Tibial artery (tissue), 4 donors: ENCODE measurements at places on chromosomes 12 and 14.

GRCh38 chr14:21557084-21557901 lies 22.6 kb downstream of the OR10G3 start:
- peak; percentile 69 for DNase-seq

DNA sequence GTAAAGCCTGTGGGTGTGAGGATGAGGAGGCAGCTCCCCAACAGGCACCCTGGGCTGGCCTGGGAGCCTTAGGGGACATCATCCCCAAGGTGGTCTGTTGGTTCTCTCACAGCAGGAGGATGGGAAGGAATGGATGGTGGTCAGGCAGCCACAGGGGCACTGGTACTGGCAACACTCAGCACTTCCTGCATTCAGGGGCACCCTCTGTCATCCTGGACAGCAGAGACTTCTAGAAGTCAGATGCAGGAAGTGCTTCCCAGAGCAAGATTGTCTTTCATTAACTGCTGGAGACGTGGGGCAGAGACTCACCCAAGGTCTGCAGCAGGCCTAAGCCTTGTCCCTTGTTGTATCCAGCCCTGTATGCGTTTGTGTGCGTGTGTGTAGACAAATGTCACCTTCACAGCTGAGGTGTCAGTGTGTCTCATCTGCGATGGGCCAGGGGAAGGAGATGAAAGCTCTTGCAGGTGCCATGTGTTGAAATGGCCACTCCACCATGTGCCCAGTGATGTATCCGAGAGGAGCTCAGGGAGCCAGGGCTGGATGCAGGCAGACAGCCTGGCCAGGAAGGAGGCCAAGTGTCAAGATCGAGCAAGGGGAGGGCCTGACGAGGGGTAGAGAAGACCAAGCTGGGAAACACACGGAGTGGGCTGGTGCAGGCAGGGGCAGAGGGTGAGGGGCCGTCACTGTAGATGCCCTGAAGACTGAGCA lies 85.1 kb downstream of the PITPNM2 start:
- DNase-seq = no peak

DNA sequence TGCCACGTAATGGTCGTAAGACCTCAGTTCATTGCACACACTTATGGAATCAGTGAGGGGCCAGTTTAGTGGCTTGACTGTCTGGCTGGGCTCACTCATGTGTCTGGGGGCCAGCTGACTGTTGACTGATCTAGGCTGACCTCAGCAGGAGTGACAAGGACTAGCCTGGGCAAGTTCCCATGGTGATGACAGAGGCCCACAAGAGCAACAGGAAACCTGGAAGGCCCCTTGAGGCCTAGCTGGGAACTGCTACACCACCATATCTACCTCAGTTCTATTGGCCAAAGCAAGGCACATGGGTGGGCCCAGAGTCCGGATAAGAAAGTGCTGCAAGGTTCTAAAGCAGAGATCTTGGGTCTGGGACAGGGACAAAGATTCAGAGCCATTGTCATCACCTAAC lies 21.3 kb upstream of the RFLNA start:
- no peak for DNase-seq

- DNase-seq = no peak
Observed at GRCh38 chr12:32400866-32401265, 1.5 kb downstream of the FGD4 start.

DNA sequence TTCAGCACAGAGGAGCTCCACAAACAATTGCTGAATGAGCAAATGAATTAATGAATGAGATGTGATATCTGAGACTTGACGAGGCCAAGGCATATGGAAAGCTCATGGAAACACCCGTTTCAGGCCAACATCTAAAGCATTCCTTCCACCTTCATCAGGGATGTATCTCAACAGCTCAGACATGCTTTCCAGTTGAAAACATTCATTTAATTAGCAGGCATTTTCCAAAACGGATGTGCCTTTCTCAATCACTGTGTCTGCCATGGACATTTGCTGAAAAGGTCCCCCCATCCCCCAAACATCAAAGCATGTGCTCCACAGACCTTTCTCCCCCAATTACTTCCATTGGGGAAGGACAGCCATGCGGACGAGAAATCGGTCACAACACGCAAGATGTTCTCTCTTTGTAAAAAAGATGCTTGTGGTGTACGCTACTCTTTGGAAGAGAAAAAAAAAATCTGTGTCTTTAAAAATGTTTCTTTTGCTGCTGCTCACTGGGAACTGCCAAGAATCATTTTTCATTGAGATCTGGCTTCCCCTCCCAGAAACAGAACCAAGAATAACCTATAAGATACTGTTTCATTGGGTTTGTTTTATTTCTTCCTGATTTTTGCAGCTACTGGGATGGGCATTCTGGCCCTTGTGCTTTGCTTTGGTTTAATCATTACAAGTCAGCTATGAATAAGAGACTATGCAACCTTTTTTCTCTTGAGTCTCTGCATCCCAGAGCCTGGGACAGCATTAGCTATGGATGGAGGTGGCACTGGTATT lies 528.2 kb downstream of the MED13L start:
- no peak for DNase-seq

- no peak for DNase-seq
Observed at GRCh38 chr12:109443794-109444193, 33.3 kb downstream of the KCTD10 start.

DNA sequence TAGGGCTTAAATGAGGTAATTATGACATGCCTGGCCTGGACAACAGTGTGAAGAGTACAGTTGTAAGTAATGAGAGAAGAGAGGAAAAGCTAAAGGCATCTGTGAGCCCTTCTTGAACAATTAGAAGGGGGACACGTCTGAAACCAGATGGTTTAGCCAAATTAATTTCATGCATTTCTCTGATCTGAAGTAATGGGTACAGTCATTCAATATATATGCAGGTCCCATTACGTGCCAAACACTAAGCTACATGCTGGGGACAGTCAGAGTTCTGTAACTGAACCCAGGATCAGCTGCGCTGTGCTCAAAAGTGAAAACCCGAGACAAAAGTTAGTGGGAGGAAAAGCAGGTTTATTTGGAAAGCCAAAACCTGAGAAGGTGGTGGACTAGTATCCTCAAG lies 207.2 kb upstream of the TMTC1 start:
- no peak for DNase-seq

GRCh38 chr12:83386527-83387264 lies 700.0 kb downstream of the TMTC2 start:
- DNase-seq = no peak

GRCh38 chr14:60944204-60944603 lies 36.7 kb downstream of the TRMT5 start:
- no peak for DNase-seq

DNA sequence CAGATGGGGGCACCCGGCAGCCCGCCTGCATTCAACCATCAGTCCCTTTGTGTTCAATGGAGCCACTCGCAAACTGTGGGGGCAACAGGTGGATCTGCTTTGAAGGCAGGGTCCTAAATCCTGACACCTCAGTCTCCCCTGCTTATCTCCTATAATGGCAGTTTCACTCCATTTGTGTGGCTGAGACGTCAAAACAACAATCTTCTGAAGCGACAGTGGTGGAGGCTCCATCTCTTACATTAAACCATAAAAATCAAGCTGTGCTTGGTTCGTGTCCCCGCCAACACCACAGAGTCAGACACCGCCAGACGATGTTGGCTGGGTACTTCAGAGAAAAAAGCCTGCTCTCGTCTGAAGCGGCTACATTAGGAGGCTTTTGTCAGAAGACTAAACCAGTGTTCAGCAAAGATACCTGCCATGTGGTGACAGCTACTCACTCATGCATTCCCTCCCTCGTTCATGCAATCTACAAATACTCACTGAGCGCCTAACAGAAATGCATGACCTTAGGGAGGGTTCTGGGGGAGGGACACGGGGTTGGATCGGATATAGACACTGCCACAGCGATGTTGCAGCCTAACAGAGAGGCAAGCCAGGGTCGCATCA lies 253.9 kb downstream of the FOXN3 start:
- DNase-seq = no peak

- no peak for DNase-seq
Observed at GRCh38 chr12:89314060-89314761, 38.1 kb downstream of the DUSP6 start.

DNA sequence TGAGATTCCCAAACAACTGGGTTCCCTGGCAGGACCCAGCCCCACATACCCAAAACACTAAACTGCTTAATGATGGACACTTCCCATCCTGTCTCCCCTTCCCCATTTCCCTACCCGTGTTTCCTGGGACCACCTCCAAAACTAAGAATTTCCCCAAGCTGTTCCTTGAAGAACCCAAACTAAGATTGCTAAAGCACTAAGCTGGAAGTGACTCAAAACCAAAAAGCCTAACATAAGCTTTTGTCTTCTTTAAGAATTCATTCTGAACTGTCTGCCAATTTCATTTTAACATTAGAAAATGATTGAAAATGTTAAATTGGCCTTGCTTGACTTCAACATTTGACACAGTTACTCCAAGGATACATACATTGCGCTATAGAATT lies 29.5 kb upstream of the STAB2 start:
- DNase-seq = no peak

- no peak for DNase-seq
Observed at GRCh38 chr12:113186033-113186365, 478 bp downstream of the RITA1 start.

DNA sequence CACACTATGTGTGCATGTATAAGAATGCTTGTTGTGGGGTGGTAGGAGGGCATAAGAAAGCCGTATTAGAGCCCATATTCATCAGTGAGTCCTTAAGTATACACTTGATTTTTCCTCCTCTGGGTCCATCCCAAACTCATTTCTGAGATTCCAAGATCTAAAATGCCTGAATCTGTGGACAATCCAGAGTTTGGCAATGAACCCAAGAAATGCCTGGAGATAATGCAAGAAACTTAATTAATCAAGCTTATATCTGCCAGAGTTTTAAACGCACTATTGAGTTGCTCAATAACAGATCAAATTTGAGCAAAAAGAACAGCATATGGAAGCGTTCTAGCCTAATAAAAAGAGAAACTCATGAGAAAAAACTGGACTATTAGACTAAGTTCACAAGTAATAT lies 143.4 kb upstream of the NAV3 start:
- DNase-seq = no peak

GRCh38 chr12:45849289-45849688 lies 119.8 kb downstream of the ARID2 start:
- DNase-seq = no peak

DNA sequence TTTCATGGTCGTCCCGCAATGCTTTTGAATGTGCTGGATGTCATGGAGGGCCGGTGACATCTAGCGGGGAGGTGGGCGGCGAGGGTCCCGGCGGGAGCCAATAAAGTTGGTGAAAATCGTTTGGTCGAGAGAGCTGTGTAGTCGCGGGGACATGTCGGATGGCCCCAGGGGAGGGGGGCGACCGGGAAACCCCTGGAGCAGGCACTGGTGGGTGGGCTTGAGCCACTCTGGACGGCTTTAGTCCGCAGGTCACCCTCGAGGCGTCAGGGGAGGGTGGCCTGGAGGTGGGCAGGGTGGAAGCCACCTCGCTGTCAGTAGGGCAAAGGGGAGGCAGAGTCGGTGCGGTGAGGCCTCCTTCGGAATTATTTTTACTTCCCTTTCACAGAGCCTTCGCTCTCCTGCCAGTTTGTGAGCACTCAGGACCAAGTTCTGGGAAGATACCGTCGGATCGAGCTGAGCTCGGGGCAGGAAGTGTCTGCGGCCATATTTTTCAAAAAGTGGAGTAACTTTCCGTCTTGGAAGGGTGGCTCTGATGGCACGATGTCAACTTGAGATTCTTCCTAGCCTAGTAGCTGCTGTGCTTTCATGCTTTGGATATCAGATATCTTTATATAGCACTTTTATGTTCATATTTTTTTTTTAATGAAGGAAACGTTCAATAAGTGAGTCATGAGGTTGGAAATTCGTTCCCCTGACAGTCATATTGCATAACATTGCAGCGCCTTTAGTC lies 28.2 kb downstream of the WBP11 start:
- DNase-seq = peak; percentile 77

- no peak for DNase-seq
Observed at GRCh38 chr14:45261209-45261608, 8.2 kb upstream of the MIS18BP1 start.

GRCh38 chr12:104057771-104058197 lies 6.5 kb upstream of the HCFC2 start:
- no peak for DNase-seq

GRCh38 chr14:51805541-51805940 lies 54.9 kb upstream of the GNG2 start:
- no peak for DNase-seq

DNA sequence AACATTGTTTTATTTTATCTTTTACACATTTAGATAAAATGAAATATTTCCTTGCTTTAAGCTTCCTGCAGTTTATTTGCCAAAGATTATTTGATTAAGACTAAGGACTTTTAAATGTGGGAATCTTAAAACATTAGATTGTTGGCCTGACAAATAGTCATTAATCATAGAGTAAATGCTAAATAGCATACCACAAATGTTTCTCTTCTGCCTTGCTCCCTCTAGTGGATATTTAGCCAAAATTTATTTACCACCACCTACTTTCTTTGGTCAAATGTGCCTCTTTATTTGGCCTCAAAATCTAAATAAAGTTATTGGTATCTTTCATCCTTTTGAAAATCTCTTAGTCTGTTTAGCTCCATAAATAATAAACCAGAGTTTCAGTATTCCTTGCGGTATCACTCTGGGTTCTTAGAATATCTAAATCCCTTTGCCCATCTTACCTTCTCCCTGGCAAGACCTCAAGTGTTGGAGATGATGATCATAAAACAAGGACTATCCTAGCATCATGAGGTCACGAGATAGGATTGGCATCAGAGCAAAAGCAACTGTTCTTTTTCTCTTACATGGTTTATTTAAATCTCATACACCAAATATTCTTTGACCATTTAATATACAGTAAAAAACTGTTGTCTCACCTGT lies 150.6 kb upstream of the AEBP2 start:
- DNase-seq = no peak

- no peak for DNase-seq
Observed at GRCh38 chr12:93624595-93625294, 52.3 kb downstream of the SOCS2 start.

GRCh38 chr14:100584056-100585031 lies 2.9 kb downstream of the BEGAIN start:
- DNase-seq = no peak

DNA sequence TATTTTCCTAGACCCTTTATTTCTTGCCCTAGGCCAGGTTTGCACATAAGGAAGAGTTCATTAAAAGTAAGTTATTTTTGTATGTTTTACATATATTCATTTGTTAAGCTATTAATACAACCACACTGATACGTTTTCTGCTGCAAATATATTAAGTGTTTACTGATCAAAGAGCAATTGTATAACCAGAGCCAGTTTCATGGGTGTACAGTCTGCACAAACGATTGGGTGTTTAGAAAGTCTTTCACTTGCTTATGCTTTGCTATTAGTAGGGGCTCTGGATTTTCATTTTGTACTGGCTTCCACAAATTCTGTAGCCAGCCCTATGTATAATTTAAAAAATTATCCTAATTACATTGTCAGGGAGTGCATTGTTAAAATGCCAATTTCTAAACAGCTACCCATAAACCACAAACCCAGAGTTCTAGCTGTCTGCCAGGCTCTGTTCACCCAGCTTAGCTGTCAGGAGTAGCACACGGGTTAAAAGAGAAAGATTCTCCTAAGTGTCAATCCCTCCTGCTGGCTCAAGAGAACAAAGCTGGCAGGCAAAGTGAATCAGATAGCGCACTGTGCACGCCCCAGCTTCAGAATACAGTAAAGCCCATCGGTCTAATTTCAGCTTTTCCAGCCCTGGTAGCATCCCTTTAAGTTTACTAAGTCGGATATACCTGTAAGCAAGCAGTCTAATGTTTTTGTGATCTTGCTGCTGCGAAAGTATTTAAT lies 151.0 kb upstream of the LMO3 start:
- DNase-seq = no peak
